Thymus (tissue), 14 donors: ENCODE measurements at places on chromosomes 7 and 10. TPM values are rescaled to one million over a fixed set of nuclear protein-coding genes. Genes with fewer than 3 reads are reported as not detected.
A peak's percentile ranks its signal among the peaks of the same experiment; 100 is the strongest.

RBP4 gene
- 0.19 TPM for total RNA-seq

DNA sequence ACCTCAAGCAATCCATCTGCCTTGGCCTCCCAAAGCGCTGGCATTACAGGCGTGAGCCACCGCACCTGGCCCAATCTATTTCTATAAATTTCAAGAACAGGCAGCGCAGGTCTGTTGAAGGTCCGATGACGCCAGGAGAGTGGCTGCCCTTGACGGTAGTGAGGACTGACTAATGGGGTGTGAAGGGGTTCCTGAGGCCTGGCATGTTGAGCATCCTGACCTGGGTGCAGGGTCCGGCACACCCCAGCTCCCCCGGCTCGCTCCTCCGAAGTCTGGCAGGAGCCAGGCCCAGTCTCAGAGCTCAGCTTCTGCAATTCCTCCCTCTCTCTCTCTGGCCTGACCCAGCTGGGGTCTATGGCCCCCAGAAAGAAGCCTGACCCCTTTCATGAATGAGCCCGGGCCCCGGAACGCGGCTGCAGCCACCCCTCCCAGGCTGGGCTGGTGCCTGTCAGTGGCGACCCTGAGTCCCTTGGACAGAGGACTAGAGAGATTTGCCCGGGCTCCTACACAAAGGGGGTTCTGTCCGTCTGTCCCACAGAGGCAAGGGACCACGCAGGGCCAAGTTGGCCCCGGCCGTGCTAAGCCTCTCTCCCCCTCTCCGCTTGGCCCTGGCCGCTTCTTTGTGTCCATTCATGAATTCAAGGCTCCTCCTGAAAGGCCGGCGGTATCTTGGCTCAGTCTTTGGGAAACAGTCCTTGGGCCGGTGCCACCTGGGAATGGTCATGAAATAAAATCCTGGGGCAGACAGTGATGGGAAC is 18.8 kb downstream of the MMD2 start:
- no peak for DNase-seq

DNA sequence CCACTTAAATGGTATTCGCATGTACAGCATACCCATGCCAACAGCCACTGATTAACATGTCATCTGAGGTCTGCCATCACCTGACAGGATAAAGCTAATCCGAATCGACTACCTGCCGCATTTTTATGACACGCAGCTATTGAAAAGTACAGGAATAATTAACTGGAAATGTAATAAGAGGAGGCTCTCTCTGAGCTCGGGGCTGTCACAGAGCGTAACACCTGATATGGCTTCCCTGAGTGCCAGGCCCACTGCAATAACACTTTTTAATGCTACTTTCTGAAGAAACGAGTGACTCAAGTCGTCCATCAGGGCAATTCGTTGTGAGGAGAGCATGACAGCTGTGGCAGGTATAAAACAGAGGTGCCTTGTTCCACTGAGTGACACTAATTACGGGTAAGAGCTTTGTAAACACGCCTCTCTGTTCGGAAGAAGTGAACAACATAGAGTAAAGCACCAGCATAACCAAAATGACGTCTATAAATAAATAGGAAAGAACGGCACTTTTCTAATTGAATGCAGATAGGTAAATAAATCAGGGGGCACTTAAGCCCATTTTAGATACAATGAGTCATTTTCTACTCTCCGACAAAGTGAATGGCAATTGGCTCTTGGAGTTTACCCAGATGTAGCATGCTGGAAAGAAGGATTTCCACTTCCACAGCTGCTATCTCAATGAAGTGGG is 56.5 kb upstream of the CREB5 start:
- no peak for DNase-seq

- no peak for DNase-seq
Observed at GRCh38 chr7:150962553-150963399, 15.3 kb downstream of the KCNH2 start.

DNA sequence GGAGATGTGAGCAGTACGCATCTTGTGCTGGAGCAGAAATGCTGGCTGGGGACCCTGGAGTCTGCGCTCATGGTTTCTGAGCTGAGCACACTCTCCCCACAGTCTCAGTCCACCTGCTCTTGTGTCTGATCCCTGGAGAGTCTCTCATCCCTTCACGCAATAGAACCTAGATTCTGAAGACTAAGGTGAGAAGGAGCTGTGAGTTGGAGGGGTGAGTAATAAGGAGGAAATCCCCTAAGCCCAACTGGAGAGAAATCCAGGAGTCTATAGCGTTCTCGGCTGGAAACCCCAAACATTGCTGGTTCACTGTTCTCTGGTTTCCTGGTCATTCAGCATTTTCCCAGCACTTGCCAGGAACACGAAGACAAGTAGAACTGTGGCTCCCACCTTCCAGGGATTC is 68.3 kb upstream of the SMNDC1 start:
- no peak for DNase-seq

DNA sequence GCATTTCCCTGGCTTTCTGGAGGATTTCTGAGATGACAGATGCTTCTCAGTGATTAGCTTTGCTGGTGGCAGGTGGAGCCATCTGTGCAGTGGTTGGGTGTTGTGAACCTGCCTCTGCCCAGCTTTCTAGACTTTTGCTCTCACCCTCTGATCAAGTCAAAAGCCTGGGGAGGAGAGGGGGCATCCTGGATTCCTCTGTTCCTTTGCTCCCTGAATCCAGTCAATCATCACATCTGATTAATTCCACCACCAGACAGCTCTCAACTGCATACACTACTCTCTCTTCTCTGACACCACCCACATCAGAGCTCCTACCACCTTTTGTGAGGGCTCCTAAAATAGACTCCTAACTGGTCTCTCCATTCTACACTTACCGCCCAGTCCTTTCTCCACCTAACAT is 283.5 kb downstream of the WDR11 start:
- DNase-seq = no peak

- no peak for DNase-seq
Observed at GRCh38 chr10:114715171-114715670, 57.1 kb upstream of the ABLIM1 start.

DNA sequence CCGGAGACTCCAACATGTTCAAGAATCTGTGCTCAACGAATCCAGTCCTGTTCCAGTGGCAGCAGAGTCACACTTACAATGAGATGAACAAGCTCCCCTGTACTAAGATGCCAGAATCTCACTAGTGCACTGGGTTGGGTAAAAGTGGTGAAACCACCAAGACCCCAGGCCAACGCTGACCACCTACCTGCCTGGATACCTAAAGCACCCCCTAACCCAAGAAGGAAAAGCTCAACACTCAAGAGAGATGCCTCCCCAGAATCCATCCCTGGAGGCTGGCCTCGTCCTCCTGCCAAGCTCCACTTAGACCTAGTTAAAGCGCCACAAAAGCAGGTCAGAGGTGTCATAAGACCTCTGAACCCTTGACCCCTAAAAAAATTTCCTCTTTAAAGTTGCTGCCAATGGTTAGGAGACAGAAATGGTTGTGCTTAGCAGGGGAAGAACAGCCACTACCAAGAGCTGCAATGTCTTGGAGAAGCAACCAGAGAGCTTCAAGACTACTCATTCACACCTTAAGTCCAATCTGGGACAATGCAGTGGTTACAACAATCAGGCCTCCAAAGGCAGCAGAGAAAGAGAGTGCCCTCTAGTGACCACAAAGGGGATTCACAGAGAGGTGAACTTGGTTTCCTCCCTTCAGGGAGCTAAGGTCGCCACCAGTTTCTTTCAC is 94.6 kb upstream of the MACROH2A2 start:
- DNase-seq = peak; percentile 28

DNA sequence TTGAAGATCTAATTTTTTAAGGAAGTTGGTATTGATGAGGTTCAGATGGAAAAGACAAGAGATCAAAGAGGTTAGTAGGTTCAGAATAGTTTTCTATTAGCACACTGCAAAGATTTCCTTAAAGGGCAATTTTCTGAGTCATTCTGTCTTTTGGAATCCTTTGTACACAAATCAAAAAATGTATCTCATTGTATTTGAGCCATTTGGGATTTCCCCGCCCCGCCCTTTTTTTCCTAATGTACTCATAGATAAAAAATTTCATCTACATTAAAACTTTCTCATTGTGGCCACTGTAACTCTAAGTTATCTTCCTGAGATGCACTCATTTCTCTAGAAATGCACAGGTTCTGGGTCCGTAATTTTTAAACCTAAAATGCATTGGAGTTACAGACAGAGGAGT is 12.1 kb downstream of the GIMAP6 start:
- no peak for DNase-seq
